ENCODE measurements at places on chromosomes 6 and 20. TPM values are rescaled to one million over a fixed set of nuclear protein-coding genes. Genes with fewer than 3 reads are reported as not detected.

- peak; percentile 55 for DNase-seq
Measured at GRCh38 chr6:133040094-133040802, 200.9 kb upstream of the EYA4 start.

GRCh38 chr6:21726676-21727075, 133.1 kb downstream of the SOX4 start:
- peak; percentile 31 for DNase-seq

The C20orf141 gene
- not detected for total RNA-seq

GRCh38 chr6:57138026-57138425, 34.1 kb upstream of the BAG2 start:
- no peak for DNase-seq

- DNase-seq = peak; percentile 94
Measured at GRCh38 chr6:119484598-119484997, 135.0 kb upstream of the MAN1A1 start.

DNA sequence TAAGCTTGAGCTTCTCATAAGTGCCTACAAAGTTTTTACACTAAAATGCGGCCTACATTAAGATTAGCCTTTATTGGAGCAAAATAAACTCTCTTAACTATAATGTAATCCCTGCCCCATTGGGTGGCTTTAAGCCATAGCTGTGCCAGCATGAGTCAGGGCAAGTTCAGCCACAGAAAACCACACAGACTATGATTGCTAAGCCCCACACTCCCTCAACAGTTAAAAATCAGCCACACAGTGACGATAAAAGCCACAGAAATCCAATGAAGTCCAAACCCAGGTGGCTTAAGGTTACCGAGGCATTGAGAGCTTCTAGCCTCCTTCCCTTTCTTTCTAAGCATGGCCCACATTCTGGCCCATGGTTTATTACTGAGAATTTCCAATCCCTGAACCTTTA, 61.6 kb downstream of the GRM1 start:
- DNase-seq = peak; percentile 20

- DNase-seq = no peak
Measured at GRCh38 chr20:52766645-52767435, 205.3 kb upstream of the TSHZ2 start.

The PRDM13 gene
- not detected for total RNA-seq

DNA sequence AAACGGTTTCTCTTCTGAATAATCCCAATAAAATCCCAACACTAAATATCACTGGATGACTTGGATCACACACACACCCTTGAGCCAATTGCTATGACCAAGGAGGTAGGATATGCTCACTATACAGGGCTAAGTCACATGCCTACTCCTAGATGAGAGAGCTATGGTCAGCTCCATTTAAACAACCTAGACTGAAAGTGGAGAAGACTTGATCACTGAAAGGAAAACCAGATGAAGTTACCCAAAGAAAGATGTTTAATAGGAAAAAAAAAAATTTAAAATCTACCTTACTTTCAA, 18.9 kb upstream of the COL19A1 start:
- DNase-seq = no peak

The EPB41L2 gene
- 39.9 TPM for total RNA-seq

The LINC00237 gene
- total RNA-seq = not detected

The ERVFRD-1 gene
- total RNA-seq = not detected

DNA sequence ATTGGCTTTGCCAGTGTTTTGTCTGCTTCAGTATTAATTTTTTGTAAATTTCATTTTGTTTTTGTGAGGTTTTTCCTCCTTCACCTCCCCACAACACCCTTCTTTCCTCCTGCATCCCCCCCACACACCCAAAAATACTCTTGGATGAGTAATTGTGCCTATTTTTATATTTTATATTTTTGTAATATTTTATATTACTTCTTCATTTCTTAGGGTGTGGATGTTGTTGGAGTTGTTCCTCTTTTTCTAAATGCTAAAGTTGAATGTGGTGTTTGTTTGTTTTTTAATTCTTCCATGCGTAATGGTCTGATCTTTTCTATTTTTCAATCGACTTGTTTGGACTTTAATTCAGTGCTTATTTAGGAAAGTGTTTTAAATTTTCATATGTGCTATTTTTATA, 420.5 kb upstream of the SOX4 start:
- DNase-seq = no peak

- no peak for DNase-seq
Measured at GRCh38 chr6:133740816-133741215, 148.1 kb upstream of the TCF21 start.

The TNFRSF6B gene
- total RNA-seq = 41.6 TPM

- peak; percentile 85 for DNase-seq
Measured at GRCh38 chr6:45965792-45966191, 49.9 kb downstream of the CLIC5 start.

- no peak for DNase-seq
Measured at GRCh38 chr6:154614101-154614500, 103.6 kb upstream of the CNKSR3 start.

GRCh38 chr20:58256842-58257241, 28.4 kb upstream of the ANKRD60 start:
- DNase-seq = no peak

DNA sequence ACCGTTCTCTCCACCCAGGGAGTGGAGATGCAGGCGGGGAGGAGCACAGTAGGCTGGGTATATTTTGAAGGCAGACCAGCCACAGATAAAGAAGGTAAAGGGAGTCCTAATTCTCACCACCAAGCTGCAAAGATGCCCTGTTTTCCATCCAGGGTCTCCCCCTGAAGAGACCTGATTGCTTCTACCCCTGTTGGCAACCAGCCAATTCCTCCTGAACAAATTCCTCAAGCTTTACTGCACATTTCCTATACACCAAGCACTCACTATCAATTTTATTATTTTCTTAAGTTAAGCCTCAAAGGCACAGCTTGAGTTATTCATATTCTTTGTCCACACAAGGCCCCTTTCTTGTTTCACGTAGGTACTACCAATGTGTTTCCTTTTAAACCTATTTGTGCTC, 214.4 kb downstream of the EYA2 start:
- no peak for DNase-seq

The POPDC3 gene
- 41.4 TPM for total RNA-seq

The PI16 gene
- 0.07 TPM for total RNA-seq

- no peak for DNase-seq
Measured at GRCh38 chr20:22984008-22984407, 51.1 kb upstream of the SSTR4 start.

DNA sequence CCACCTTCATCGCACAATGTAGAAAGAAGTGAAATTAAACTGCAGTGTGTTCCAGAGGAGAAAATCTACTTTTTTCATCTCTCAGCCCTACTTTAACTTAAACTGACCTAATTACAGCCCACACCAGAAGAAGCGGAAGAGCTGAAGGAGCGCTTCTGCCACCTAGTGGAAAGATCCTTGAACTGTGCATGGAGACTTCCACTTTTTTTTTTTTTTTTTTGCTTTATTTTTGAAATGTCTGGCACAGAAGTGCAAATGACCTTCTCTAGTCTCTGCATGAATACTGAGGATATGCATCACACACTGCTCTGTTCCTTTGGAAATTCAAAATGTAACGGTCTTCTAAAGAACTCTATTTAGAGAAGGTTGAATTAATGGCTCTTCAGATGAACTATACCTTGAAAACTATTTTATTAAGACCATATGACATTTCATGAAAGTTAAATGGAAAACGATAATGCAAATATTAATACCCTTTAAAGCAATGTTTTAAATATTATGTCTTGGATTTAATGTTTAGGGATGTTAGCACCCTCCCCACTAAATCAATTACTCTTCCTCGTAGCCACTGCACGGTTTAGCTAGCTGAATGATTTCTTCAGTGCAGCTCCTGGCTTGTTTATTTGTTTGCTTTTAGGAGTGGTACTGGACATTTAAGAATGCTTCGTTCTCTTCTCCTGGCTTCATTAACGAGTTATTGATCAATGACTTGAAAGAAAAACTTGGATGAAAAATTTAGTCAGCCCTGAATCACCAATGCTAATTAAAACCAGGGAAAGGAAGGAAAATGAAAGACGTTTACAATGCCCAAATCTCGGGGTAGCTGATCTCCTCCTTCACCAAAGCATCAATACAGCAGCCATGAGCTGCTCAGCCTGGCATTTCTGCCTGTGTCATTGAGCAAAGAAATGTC, 569.6 kb upstream of the GJE1 start:
- peak; percentile 85 for DNase-seq

GRCh38 chr20:47427746-47428145, 71.2 kb upstream of the ZMYND8 start:
- no peak for DNase-seq

DNA sequence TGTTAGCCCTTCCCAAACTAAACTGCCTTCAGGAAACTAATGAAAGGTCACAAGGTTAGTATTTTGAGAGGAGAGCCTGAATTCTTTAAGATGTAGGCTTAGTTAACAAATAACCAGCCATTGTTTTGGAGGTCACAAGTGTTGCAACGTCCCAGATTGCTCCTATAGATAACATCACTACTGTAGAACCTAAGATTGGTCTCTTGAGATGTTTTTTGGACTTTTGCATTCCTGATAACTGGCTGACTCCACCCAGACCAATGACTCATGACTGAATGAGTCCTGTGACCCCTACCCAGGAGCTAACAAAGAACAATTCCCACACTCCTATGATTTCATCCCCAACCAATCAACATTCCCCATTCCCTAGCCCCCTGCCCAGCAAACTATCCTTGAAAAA, 178.8 kb downstream of the SCP2D1 start:
- DNase-seq = no peak

DNA sequence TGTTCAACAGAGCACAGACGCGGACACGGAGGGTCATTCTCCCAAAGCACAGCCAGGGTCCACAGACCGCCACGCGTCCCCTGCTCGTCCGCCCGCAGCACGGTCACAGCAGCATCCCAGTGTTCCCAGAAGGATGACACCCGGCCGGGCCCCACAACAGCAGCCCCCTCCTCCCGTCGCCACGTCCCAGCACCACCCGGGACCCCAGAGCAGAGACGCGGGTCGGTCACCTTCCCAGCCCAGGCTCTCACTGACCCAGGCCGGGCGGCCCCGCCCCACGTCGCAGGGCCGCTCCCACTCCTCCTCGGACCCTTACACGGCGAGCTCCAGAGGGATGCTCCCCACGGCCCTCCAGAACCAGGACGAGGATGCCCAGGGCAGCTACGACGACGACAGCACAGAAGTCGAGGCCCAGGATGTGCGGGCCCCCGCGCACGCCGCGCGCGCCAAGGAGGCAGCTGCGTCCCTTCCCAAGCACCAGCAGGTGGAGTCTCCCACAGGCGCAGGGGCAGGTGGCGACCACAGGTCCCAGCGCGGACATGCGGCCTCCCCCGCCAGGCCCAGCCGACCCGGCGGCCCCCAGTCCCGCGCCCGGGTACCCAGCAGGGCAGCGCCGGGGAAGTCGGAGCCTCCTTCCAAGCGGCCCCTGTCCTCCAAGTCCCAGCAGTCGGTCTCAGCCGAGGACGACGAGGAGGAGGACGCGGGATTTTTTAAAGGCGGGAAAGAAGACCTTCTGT, 64.3 kb downstream of the FNDC1 start:
- DNase-seq = no peak

DNA sequence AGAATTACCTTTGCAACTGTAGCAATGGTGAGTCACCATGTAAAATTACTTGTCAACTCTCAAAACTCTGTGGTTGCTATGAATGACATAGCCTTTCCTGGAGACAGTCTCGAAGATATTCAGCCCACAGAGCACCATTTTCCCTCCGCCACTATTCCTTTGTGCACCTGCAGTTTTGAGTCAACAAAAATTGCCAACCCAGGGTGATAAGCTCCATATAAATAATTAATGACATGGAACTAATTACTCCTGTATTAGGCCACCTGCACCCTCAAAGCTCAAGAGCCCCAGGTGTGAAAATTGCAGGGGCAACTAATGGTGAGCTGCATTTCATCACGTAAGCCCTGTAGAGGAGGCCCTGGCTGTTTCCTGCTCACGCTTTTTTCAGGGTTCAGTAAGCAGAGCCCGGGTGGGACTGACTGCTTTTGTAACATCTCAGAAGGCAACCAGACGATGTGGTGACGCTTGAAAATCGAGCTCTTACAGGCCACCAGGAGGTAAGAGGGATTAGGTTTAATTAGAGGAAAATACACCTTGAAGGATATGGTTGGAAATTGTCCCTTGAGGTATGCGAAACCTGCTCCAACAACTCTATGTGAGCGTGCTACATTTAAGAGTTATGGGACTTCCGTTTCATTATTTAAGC, 70.8 kb downstream of the BMP2 start:
- peak; percentile 75 for DNase-seq

The FHL5 gene
- not detected for total RNA-seq

The NKAIN4 gene
- not detected for total RNA-seq

The SLC22A7 gene
- not detected for total RNA-seq

GRCh38 chr6:162373192-162373591, 354.4 kb downstream of the PRKN start:
- no peak for DNase-seq

The CCN6 gene
- total RNA-seq = not detected

DNA sequence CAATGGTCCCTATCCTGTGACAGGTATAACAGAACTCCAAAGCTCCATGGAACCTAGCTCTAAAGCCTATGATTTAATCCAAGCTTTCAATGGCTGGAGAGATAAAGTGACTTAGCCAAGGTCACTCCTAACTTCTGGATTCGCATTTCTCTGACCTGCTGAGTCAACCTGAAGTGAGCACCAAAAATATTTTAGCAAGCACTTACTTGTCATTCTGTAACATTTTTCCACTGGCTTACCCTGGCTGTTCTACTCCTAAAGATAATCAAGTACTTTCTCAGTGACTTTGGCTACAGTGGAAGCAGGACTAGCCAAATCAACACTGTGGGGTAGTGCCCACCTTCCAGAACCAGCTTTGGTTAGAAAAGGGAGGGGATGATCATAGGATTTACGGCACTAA, 188.3 kb downstream of the OGFRL1 start:
- DNase-seq = no peak

- peak; percentile 8 for DNase-seq
Measured at GRCh38 chr20:13422637-13423036, 201.6 kb downstream of the ISM1 start.

GRCh38 chr6:163695414-163695864, 280.9 kb downstream of the QKI start:
- DNase-seq = no peak

GRCh38 chr20:41159547-41159946, 22.2 kb downstream of the PLCG1 start:
- DNase-seq = no peak

- DNase-seq = no peak
Measured at GRCh38 chr6:36049582-36049981, 22.0 kb downstream of the MAPK14 start.

GRCh38 chr20:39111359-39112177, 149.4 kb downstream of the DHX35 start:
- no peak for DNase-seq

Data from PC-3 (cell line).